Fibroblast of mammary gland (primary cell): ENCODE measurements at places on chromosomes 16 and 17.

DNA sequence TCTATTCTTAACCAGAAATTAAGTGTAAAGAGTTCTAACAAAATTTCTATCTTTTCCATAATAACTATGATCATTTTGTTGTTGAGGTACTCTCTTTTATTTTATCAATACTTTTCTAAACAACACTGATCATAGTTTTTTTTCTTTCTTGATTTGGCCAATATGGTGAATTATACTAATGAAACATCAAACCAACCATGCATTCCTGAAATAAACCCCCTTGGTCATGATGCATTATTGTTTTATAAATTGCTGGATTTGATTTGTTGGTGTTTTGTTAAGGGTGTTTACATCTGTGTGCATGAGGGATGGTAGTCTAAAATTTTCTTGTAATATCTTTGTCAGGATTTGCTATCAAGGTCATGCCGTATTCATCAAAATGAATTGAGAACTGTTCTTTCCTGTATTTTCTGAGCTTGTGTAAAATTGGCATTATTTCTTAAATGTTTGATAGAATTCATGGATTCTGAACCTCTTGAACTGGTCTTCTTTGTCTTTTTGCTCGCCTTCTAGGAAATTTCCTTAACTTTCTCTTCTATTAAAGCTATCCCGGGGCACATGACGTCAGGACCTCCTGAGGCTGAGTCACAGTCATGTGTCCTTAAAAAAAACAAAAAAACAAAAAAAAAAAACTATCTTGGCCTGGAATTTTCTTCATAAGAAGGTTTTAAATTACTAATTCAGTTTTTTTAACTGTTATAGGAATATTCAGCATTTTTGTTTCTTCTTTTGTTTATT lies 3.9 kb upstream of the TRIM25 start:
- peak; percentile 79 for DNase-seq

GRCh38 chr16:73113336-73113735 lies 65.4 kb upstream of the ZFHX3 start:
- DNase-seq, result peak; percentile 78

DNA sequence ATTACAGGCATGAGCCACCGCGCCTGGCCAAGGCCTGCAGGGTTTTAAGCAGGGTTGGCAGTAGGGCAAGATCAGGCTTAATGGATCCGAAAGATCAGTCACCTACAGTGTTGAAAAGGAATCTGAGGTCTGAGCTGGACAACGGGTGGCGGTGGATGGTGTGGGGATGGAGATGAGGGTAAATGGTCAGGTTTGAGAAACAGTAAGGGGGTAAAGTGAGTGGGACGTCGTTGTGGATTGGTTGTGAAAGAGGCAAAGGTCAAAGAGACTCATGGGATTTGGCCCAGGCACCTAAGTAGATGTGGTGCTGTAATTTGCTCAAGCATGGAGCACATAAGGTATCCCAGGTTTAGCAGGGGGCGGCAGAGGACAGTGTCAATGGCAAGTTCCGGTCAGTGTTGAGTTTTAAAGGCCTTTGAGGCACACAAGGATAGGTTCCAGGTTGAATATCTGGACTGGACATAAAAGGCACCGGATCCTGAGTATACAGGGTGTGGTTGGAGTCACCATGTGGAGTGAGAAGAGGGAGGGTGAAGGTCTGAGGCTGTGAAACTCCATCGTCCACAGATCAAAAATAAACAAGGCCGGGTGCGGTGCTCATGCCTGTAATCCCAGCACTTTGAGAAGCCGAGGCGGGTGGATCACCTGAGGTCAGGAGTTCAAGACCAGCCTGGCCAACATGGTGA lies 1.1 kb upstream of the SLC16A5 start:
- DNase-seq, result no peak

DNA sequence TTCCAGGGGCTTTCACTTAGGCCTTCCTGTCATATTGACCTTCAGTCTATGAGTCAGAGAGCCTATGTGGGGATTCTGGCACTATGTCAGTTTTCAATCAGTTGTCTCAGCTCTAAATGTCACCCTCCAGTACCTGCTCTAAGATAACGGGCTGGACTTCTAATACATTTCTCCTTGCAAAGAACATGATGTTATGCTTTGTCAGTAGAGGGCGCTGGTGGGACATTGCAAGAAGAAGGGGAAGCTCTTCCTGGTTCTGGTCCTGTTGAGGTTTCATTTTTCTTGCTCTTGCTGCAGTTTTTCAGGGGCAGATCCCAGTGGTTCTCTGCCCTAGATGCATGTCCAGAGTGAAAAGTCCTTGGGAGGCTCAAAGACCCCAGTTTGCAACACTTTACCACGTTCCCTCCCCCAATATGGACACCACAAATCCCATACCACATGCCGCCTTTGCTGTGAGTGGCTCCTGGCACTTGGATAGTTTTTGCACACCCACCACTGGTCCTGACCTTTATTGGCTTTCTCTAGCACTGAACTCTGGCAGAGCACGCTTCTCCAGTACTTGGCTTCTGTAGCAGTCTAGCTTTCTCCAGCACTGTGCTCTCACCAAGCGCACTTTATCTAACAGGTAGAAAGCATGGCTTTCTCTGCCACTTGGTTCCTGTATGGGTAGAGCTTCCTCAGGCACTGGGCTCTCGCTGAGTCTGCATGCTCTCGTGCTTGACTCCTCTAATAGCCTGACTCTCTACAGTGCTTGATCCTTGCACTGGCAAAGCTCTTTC lies 49.0 kb downstream of the BCL7C start:
- DNase-seq, result peak; percentile 92

GRCh38 chr16:70703041-70703834 lies 17.4 kb upstream of the MTSS2 start:
- peak; percentile 87 for DNase-seq

DNA sequence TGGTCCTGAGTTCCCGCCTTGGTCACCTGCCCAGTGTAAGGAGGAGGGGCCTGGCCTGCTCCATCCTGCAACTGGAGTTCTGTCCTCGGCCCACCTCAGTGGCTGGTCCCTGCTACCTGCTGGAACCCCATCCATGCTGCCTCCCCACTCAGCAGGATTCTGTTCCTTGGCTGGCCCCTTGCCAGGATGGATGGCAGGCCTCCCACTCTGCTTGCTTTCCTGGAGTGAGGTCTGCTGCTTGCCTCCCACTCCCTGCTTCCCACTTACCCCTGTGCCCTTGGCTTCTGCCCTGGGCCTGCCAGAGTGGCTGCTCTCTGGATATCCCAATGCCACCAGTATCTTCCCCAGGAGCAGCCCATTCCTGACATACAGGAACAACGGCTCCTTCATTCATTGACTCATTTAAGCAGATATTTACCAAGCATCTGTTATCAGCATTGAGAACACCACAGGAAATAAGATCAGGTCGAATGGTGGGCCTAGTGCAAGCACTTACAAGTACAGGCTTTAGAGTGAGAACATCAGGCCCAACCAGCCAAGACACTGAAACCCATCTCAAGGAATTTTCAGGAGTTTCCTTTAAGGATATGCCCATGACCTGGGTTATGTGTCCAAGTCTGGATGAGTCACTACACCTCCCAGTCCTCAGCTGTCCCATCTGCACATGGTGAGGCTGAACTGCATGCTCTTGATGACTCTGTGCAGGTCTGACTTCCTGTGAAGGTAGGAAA lies 17.0 kb upstream of the RPRML start:
- DNase-seq, result peak; percentile 58
